ENCODE measurements at places on chromosomes 4 and X.

- DNase-seq, result no peak
Measured at GRCh38 chr4:108060164-108060563, 70.5 kb downstream of the HADH start.

DNA sequence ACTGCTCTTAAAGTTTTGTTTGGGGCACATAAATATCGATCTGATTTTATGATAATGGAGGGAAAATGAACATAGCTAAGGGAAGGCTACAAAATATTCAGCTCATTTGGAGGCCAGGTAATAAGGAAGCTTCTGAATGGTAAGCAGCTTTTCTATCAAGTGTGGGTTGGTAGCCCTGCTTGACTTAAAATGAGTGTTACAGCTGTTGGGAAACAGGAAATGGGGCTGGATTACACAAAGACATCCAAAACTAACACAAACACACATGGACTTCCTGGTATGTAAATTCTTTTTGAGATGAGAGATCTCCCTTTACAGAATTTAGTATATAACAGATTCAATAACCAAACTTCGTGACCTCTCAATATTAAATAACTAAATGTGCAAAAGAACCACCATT lies 58.0 kb downstream of the FGF16 start:
- no peak for DNase-seq

DNA sequence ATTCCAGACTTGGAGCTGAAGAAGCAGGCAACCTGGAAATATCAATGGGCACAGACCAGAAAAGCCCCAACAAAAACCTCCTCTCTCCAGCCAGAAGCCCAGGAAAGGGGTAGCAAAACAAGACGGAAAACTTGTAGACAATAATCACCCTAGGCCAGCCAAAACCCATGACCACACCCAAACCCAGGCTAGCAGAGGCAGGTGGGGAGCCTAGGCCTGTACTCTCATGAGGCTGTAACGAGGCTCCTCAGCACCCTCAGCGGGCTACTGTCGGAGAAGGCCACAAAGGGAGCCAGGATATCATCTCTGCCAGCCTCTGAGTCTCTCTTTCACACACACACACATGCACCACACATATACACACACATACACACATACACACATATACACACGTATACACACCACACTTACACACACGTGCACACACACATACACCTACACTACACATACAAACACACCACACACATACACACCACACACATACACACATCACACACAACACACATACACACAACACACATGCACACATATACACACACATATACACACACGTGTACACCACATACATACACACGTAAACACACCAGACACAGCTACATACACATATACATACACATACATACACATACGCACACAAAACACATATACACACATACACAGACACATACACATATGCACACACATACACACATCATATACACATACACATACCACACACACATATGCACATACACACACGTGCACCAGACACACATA lies 90.6 kb downstream of the FHDC1 start:
- DNase-seq, result no peak

- no peak for DNase-seq
Measured at GRCh38 chr4:154164931-154165839, 326.4 kb downstream of the DCHS2 start.

- DNase-seq, result no peak
Measured at GRCh38 chr4:153592064-153592463, 92.0 kb upstream of the TLR2 start.

DNA sequence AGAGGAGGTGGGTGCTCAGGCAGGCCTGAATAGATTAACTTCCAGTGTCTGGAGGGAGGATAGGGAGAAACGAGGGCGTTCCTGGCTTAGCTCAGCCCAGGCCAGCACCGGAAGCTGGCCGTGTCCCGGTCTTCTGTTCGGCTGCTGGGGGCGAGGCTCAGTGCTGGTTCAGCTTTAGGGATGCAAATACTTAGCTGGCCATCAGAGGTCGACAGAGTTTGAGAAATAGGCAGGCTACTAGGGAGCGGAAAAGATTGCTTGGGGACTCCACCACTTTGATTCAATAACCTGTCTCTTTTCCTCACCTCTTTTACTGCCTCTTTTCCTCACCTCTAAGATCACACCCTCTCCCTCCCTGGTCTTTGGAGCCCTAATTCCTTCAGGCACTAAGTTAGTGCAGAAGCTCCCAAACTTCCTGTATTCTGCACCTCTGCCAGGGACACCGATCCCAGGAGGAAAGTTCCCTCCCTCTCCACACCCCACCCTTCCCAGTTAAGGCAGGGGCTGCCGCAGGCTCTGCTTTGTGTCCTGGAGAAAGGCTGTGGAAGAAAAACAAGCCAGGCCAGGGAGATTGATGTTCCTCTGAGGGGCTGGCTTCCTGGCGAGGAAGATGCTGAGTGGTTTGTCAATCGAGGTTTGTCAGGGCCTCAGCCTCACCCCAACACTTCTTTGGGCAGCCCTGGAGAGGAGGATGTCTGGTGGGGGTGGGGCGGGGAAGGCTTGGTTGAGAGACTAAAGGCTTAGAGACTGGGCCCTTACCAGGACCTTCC lies 6.0 kb upstream of the EFNB1 start:
- no peak for DNase-seq

- no peak for DNase-seq
Measured at GRCh38 chrX:46991664-46992063, 79.4 kb downstream of the JADE3 start.

GRCh38 chr4:90078440-90078839 lies 48.8 kb upstream of the CCSER1 start:
- DNase-seq, result no peak

DNA sequence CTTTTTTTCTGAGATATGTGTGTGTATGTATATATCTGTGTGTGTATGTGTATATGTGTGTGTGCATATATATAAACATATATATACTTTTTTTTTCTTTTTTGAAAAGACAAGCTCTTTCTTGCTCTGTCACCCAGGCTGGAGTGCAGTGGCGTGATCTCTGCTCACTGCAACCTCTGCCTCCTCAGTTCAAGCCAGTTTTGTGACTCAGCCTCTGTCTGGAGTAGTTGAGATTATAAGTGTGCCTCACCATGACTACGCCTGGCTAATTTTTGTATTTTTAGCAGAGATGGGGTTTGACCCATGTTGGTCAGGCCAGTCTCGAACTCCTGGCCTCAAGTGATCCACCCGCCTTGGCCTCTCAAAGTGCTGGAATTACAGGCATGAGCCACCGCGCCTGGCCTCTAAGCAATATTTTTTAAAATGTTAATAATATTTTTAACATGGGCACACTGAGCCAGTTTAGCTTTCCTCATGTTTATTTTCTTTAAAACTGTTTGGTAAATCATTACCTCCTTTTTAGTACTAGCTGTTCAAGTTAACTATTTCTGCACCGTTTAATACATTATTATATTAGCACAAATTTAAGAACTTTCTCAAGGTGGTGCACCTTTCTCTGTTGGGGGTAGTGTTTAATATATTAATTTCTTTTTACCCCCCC lies 33.3 kb downstream of the BBS12 start:
- no peak for DNase-seq

DNA sequence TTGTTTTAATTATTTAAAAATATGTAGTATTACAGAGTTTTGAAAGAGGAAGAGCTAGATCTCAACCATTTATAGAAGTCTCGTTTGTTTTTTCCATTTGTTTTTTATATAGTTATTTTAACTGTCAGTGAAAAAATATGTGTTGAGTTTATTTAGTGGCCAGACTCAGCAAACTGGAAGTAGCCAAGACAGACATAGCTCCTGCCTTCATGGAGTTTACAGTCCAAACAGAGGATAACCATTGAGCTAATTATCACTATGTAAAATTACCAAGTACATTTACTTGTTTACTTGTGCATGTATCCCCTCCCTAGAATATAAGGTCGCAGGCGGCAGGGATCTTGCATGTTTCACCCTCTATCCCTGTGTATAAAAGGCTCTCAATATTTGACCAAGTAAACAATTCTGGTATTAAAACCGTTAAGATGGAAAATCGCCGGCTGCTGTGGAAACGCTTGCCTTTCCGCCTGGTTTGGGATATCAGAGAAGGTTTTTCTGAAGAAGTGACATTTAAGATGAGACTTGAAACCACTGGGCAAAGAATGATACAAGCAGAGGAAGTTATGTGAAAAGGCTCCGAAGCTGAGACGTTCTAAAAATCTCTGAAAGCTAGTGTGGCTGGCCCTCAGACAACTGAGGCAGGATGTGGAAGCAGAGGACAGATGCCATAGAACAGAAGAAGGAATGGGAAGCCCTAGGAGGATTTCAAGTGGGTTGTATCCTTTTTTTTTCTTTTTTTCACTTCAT lies 1.3 kb upstream of the CCNI start:
- no peak for DNase-seq

GRCh38 chrX:139388254-139388653 lies 142.3 kb upstream of the F9 start:
- DNase-seq, result no peak

All from DND-41 (cell line).